ENCODE measurements at places on chromosomes 3 and 15.

- DNase-seq: no peak
Measured at GRCh38 chr15:39354189-39354588, 226.7 kb upstream of the THBS1 start.

DNA sequence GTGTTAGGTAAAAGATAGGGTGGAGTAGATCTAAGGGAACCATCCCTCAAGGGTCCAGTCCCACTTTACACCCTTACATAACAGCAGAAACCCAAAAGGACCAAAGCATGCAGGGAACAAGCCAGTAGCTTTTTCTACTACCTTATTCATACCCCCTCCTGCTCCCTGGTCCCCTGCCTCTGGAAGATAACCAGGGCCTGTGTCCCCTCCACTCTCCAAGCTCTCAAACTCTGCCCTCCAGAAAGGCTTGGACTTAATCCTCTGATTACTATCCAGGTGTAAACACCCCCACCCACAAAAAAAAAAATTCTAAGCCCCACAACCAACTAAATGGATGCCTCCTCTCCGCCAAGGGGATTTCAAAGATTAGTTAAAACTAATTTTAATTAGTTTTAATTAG lies 33.9 kb upstream of the STRIT1 start:
- no peak for DNase-seq

DNA sequence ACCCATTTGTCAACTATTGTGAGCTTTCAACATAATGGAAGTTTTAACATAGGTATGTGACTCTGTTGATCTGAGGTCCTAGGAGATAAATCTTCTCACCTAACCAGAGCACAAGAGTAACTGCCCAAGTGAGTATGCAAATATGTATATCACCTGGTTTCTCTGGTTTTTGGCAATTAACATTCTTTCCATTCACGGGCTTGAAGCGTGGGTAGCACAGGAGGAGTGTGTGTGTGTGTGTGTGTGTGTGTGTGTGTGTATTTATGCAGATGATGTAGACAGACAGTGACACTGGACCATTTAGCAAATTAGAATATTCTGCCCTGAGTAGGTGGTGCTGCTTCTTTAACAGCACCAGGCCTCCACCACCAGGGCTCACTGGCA lies 15.0 kb downstream of the EPHB1 start:
- no peak for DNase-seq

GRCh38 chr3:123075359-123075758 lies 8.5 kb downstream of the PDIA5 start:
- peak; percentile 51 for DNase-seq

DNA sequence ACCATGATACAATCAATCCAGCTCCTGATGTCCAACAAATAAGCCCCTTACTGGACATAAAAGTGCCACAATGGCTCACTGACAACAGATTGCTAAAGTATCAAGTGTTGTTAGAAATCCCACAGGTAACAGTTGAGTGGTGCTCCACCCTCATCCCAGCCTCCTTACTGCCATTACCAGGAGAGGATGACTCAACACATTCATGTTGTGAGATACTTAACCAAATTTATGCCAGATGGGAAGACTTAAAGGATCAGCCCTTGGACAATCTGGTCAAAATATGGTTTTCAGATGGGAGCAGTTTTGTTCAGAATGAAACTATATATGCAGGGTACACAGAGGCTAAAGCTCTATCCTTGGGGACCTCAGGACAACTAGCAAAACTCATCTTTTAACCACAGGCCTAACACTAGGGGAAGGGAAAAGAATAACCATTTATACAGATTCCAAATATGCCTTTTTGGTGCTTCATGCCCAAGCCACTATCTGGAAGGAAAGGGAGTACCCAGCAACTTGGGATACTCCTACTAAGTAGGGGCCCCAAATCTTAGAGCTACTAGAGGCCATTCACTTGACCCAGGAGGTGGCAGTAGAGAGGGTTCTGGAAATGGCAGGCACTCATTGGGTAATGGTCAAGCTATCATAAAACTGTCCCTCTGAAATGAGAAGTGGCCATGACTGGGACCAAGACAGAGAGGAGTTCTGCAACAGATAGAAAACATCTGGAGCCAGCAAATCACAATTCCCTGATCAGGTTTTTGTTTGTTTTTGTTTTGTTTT lies 6.9 kb upstream of the ZNF662 start:
- DNase-seq: no peak

DNA sequence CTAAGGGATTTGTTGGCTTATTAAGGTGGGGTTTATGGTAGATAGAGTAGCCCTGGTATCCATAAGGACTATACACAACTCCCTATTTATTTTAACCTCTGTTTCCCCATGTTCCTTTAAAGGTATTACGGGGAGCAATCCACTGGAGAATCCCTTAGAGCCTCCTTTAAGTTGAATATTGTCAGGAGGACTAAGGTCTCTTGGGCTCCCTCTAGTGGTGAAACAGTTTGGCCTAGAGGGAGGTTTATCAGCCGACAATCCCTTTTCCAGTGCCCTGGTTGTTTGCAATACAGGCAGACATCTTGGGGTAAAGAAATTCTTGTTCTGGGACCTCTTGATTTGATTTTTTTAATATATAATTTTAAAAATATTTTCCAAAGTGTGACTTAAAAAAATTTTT lies 12.9 kb downstream of the OPA1 start:
- DNase-seq: peak; percentile 62

DNA sequence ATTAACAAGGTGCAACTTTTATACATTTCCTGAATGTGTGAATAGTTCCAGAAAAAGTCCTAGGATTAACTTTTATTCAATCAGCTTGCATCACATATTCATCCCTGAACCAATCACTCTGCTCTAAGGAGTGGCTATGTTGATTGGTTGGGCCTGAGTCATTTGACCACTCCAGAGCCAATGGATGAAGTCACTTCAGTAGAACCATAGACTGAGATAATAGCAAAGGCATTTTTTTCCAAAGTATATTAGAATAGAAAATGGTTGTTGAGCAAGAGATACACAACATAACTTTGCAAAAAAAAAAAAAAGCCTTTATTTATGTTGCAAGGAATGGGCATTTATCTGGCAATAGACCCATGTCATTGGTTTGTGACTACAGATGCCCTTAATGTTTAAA lies 55.5 kb upstream of the AGTR1 start:
- peak; percentile 29 for DNase-seq

- DNase-seq: peak; percentile 38
Measured at GRCh38 chr3:14633819-14634424, 17.6 kb upstream of the CCDC174 start.

DNA sequence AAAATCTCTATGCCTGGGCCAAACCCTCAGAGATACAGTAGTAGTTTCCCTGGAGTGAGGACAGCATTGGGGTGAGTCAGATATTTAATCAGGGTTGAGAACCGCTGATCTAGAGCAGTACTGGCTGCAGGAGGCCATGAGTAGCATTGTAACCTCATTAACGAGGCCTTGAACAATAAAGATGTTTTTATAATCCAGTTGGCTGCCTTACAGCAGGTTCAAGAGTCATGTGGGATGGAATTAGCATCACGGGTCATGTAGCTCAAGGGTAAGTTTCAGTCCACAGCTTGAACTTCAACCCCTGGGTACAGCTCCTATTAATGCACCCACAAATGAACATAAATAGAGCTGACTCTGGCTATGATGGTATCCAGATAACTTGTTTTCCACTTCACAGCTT lies 5.1 kb downstream of the HPS3 start:
- DNase-seq: no peak

DNA sequence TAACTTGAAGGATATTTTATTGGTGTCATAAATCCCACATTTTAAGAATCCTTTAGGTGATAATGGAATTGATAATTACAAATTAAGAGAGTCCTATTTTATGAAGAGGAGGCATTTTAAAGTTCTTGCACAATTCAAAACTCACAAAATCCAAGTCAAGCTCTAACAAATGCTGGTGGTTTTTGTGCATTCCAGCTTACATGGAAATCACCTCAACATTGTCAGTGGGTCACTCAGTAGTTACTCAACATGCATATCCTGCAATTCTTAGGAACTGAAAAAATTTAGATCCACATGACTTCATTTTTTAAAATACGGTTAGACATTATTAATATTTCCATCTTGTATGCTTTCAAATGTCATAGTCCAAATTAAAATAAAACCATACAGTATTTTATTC lies 487.2 kb downstream of the CNTN3 start:
- DNase-seq: peak; percentile 4

GRCh38 chr15:31326875-31327668 lies 437 bp downstream of the KLF13 start:
- DNase-seq: no peak

- no peak for DNase-seq
Measured at GRCh38 chr3:115475178-115476041, 147.9 kb upstream of the GAP43 start.

DNA sequence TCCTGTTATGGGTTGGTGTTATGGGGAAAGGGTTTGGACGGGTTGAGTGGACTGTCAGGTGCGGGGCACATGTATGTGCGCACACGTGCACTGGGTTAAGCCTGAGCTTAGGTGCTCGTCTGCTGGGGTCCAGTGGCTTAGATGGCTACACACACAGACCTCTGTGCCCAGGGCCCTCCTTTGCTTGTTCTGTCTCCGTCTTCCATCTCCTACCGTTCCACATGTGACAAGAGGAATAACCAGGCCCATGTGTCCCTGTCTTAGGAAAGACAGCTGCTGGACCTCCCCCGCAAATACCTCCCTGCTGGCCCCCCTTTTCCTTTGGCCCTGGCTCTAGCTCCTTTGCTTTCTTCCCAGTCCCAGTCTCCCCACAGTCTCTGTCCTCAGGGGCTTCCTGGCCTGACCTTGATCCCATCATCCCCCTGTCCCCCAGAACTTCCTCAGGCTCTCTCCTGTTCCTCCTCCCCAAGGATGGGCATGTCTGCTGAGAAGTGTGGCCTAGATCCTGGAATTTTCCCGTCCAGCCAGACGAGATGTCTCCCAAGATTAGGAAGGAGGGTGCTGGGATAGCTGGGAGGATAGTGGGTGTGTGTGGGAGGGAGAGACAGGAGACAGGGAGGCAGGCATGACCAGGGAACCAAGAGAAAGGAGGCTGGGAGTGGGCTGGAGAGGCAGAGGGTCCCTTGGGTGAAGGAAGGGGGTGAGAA lies 797 bp upstream of the THPO start:
- DNase-seq: no peak

- DNase-seq: no peak
Measured at GRCh38 chr3:139547666-139548065, 8.1 kb upstream of the RBP1 start.

DNA sequence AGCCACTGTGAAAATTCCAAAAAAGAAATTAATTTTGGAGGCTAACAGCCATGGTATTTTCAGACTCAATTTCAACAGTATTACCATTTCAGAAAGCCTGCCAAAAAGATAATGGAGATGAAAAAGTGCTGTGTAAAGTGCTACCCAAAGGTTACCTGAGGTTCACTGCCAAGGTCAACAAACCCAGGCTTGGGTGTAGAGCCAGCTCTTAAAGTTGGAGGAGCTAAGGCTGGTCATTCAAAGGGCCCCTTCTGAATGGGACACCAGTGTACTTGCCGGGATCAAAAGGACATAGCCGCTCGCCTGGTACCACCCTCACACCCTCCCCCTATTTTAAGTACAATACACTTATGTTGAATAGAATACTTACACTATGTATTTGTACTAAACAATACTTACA lies 64.5 kb downstream of the ETV5 start:
- no peak for DNase-seq

- DNase-seq: peak; percentile 74
Measured at GRCh38 chr3:48634661-48635221, 520 bp downstream of the SLC26A6 start.

DNA sequence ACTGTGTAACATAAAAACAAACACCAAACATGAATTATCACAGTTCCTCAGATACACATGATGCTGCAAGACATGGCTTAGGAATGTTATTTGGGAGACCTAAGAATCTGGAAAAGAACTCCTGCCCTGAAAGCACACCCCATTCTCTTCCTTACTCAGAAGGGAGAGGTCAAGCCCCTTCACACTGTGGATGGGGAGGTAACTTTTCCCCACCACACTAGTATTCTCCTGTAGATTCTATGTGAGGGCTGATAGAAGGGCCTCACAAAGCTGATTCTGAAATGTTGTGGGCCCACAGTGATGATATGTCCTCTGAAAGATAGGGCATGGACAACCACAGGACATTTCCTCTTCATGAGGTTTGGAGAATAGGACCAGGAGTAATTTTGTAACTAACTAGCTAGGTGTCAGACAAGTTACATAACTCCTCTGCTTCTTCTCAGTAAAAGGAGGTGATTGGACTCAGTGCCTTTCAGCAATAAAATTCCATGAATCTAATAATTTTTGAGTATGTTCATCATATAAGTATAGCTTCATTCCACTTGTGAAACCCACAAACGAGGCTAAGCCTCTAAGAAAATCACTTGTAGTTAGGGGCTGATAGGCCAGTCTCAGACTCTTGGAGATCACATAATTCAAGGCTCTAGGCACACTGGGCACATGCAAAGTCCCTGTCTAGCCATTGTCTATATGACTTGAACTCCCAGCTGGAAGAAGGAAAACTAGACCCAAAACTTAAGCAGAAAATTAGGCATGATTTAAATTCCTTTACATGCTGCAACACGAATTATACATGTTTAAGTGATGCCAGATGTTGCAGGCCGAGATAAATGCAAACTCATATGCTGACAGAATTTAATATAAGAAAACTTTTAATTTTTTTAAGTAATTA lies 7.5 kb downstream of the PTX3 start:
- DNase-seq: peak; percentile 51

DNA sequence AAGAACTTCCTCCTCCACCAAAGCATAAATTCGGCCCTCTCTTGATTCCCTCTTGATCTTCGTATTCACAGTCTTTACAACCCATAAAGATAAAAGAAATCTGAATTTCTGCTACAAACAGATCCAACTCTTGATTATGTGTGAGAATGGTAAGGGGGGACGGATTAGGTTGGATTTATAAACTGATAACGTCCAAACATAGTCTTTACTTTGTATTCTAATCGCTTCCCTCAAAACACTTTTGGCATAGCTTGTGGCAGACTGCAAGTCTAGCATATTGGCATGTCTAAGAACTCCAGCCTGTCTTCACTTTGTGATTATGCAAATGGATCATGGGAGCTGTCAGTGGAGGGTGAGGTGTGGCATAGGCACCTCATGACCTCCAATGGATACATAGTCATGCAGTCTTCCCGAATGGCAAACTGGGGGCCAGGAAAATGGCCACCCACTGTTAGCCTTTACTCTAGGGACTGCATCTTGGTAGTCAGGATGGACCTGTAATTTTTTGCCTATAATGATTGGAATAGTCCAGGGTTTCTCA lies 24.3 kb upstream of the GPR171 start:
- DNase-seq: no peak

- peak; percentile 28 for DNase-seq
Measured at GRCh38 chr3:170426240-170426797, 7.7 kb downstream of the CLDN11 start.

- no peak for DNase-seq
Measured at GRCh38 chr3:106208251-106208650, 339.4 kb upstream of the CBLB start.

DNA sequence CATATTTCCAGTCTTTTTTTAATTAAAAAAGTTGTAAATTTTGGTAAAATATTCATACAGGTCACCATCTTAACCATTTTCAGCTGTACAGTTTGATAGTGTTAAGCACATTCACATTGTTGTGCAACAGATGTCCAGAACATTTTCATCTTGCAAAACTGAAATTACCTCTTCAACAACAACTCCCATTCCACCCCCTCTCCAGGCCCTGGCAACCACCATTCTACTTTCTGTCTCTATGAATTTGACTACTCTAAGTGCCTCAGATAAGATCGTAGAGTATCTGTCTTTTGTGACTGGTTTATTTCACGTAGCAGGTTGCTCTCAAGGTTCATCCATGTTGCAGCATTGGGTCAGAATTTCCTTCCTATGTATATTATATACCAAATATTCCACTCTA lies 76.0 kb downstream of the SLCO3A1 start:
- DNase-seq: no peak

GRCh38 chr3:17801131-17801530 lies 58.7 kb upstream of the TBC1D5 start:
- no peak for DNase-seq

GRCh38 chr3:56799251-56799882 lies 2.4 kb downstream of the ARHGEF3 start:
- peak; percentile 42 for DNase-seq
